Mammary epithelial cell (primary cell): ENCODE measurements at places on chromosomes 13 and 19. TPM values are rescaled to one million over a fixed set of nuclear protein-coding genes. Genes with fewer than 3 reads are reported as not detected.
A peak's percentile ranks its signal among the peaks of the same experiment; 100 is the strongest.

Gene INAFM1
- 0.65 TPM for polyA plus RNA-seq

DNA sequence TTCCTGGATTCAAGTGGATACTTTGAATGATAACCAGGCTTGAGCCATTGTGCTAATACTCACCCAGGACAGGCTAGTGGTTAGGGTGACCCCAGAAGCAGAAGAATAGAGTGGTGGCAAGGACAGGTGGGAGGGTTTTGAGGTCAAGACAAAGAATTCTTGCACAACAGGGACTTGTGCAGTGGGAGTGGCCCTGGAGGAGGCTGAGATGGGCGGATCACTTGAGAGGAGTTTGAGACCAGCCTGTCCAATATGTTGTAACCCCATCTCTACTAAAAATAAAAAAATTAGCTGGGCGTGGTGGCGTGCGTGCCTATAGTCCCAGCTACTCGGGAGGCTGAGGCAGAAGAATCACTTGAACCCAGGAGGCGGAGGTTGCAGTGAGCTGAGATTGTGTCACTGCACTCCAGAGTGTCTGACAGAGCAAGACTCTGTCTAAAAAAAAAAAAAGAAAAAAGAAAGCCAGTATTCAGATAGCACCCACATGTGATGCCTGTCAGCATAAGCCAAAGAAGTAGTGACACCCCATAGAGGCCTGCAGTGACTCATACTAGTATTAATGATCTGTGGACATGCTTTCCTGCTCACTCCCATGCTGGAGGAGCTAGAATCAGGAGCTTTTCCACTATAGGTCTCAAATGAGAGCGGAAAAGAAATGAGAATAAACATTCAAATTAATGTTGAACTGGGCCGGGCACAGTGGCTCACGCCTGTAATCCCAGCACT, 78.7 kb downstream of the RNF17 start:
- peak; percentile 43 for DNase-seq

Gene DACH1
- polyA plus RNA-seq, result not detected

Gene FOXO1
- 3.3 TPM for polyA plus RNA-seq

- peak; percentile 75 for DNase-seq
Observed at GRCh38 chr19:31378404-31378803, 29.2 kb upstream of the TSHZ3 start.

- DNase-seq, result no peak
Observed at GRCh38 chr19:49558591-49558990, 21.8 kb downstream of the NOSIP start.

Gene PODNL1
- polyA plus RNA-seq, result 3.6 TPM

Gene SYDE1
- 17.3 TPM for polyA plus RNA-seq

- DNase-seq, result no peak
Observed at GRCh38 chr19:5515737-5516136, 52.0 kb downstream of the TINCR start.

Gene NOTCH3
- 7.3 TPM for polyA plus RNA-seq

DNA sequence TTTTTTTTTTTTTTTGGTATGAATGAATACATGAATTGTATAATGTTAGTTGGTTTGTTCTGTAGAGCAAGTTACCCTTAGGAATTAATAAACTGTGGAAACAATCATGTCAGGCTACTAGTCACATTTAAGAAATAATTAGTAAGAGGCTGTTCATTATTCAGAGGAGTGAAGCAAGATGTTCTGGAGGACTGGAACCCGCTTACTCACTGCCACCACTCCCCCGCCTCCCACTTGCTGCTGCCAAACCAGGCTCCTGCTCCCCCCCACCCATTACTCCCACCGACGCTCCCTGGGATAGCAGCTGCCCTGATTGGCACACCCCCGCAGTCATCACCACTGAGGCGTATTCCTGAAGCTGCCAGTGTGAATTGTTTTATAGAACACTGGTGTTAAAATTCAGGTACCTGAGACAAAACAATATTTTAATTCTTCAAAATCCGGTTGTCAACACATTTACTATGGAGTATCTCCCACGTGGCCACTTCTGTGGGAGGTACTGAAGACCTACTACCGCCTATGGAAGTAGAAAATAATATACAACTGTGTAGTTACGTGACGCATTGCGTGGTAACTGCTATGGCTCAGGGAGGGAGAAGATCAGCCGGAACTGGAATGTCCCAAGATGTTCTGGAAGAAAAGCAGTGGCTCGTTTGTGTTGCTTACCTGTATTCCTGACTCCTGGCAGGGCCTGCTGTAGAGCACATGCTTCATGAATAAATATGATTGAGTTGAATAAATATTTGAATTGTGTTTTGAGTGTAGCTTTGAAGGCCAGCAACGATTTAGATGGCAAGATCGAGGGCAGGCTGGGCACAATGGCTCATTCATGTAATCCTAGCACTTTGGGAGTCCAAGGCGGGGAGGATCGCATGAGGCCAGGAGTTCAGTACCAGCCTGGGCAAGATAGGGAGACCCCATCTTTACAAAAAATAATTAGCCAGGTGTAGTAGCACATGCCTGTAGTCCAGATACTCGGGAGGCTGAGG, 1.7 kb downstream of the DPY19L3 start:
- no peak for DNase-seq

Gene SYCN
- polyA plus RNA-seq, result not detected

DNA sequence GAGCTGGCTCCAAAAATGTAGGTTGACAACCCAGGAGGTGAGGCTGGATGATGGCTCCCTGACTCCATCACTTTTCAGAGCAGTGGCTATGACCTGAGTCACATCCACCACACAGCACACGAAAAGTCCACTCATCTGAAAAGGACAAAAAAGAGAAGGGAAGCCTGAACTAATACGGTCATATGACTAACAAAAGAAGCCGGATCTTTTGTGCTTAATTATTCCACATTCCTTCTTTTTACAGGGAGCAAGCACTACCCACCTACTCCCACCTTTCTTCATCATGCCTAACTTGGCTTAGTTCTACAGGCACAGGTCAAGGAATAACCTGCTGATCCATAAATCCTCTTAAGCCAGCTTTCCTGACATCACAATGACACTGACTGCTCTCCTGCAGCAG, 601.3 kb upstream of the MIR17HG start:
- no peak for DNase-seq

Gene ATP8B3
- polyA plus RNA-seq, result 5.3 TPM

- DNase-seq, result no peak
Observed at GRCh38 chr19:47186446-47187334, 44.3 kb downstream of the BBC3 start.

DNA sequence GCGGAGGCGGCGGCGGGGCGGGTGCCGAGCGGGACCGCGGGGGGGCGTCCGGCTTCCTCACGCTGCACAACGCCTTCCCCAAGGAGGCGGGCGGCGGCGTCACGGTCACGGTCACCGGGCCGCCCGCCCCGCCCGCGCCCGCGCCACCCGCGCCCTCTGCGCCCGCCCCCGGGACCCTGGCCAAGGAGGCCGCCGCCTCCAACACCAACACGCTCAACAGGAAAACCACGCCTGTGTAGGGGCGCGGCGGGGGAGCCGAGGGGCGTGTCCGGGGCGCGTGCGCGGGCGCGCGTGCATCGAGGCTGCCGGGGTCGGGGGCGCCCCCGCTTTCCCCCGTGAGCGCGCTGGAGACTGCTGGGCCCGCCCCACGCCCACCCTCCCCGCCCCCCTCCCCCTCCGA, 8.8 kb upstream of the CACNG6 start:
- DNase-seq, result no peak

Gene KRTDAP
- polyA plus RNA-seq, result not detected

DNA sequence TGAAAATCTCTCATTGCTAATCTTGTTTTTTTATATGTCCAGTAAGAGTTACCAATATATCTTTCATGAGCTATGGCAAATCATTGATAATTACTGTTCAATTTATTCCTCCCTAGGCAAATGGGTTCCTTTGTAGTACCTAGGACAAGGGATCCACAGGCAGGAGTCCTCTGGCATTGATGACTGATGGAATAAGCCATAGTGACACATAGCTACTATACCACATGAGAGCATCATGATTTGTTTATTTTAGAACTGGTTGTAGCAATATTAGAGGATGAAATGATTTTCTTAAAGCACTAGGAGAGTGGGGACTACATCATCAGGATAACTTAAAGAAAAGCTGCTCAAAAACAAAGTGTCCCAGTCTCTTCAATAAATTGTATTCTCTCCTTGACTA, 21.7 kb upstream of the MAB21L1 start:
- no peak for DNase-seq
